ENCODE measurements at places on chromosomes 1 and 21.

- no peak for DNase-seq
Measured at GRCh38 chr1:4322881-4323280, 331.5 kb upstream of the AJAP1 start.

DNA sequence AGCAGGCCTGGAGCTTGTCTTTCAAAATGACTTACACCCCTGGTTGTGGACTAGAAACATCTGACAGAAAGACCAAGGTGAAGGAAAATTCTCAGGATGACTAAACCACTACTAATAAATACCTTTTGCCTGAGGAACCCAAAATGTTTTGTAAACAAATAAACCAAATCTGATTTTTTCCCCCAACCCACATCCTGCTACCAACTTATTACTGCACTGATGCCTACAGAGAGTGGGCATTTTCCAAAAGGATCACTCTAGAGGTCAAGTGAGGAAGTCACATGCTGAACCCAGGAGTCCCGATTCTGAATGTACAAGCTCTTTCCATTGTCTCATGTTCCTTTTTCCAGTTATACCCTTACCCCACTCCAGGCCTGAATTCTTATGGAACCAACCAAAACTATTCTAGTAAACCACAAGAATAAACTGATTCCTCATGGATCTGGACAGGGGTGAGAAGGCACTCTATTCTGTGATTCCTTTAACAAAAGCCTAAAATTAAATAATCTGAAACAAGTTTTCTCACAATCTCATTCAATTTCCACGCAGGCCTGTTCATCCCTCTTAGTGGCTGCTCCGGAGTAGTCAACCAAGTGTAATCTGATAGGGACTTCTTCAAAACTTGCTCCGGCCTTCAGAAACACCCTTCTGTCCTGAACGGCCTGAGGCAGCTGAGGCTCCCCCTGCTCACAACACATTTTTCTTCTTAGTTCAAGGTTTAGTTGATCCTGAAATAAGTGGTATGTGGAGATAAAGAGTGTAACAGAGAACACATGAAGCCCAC, 1.4 kb downstream of the PI4KB start:
- no peak for DNase-seq

DNA sequence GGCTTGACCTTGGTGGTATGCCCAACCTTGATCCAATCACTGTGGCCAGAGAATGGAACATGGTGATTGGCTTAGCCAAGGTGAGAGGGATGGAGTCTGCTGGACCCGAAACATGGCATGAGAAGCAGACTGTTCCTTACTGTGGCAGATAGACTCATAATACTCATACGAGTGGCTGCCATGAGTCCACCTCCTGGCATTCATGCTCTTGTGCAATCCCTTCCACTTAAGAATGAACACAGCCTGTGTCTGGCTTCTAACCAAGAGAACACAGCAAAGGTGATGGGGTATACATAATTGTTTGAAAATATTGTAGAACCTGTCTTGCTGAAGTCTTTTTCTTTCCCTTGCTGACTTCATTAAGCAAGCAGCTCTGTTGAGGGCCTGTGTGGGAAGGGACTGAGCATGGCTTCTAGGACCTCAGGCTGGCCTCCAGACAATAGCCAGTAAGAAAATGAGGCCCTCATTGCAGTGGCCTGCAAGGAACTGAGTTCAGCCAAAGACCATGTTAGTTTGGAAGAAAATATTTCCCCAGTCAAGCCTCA, 85.9 kb downstream of the ZNF281 start:
- DNase-seq: no peak

- DNase-seq: no peak
Measured at GRCh38 chr1:78003070-78003746, 1.5 kb upstream of the DNAJB4 start.

- peak; percentile 42 for DNase-seq
Measured at GRCh38 chr1:179082333-179082998, 596 bp downstream of the TOR3A start.

GRCh38 chr1:27605796-27606707, 2.1 kb upstream of the AHDC1 start:
- peak; percentile 82 for DNase-seq

- DNase-seq: no peak
Measured at GRCh38 chr1:86489242-86489878, 20.6 kb downstream of the CLCA1 start.

- peak; percentile 65 for DNase-seq
Measured at GRCh38 chr1:246971090-246971721, 36.7 kb downstream of the ZNF695 start.

GRCh38 chr1:41975121-41975520, 56.4 kb upstream of the HIVEP3 start:
- no peak for DNase-seq
